Thoracic aorta (tissue), 2 donors: ENCODE measurements at places on chromosomes 12 and 14. TPM values are rescaled to one million over a fixed set of nuclear protein-coding genes. Genes with fewer than 3 reads are reported as not detected.

- no peaks in the 10 kb centered on the region for H3K4me1 ChIP-seq
- no peak overlapping the region for H3K4me3 ChIP-seq
- H3K36me3 ChIP-seq, result no peaks in the 10 kb centered on the region
- H3K27me3 ChIP-seq, result no peaks in the 10 kb centered on the region
- peak; percentile 38 for DNase-seq
Measured at GRCh38 chr12:113040722-113041171, 15.8 kb upstream of the DTX1 start.

The PRH2 gene
- total RNA-seq, result not detected

The RASAL1 gene
- 2.0 TPM for total RNA-seq

The SDR9C7 gene
- not detected for total RNA-seq

DNA sequence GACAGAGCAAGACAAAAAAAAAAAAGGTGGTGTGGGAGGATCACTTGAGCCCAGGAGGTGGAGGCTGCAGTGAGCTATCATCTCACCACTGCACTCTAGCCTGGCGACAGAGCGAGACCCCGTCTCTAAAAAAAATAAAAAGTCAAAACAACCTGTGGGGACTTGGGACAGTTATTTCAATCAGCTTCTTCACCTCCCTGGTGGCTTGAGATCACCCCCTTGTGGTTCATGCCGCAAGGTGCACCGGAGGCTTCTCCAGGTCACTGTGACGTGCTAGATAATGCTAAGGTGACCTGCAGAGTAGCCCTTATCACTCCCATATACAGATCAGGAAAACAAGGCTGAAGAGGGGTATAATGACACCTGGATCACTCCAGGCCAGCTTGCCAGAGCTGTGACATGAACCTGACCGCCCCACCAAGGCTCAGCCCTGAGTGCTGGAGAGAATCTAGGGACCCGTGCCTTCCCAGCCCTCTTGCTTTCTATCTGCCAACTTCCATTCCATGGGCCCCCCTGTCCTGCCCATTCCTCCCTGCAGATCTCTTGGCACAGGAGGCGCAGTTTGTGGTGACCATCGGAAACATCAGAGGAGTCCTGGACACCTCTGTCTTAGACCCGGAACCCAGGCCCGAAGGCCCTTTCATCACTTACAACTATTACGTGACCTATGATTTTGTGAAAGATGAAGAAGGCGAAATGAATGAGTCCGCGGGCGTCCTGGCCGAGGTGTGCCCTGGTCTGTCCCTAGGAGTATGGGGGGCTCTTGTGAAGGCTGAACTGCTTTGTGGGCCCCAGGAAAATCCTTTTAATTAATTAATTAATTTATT lies 8.1 kb downstream of the LRRC43 start:
- H3K4me1 ChIP-seq, result no peaks in the 10 kb centered on the region
- H3K36me3 ChIP-seq, result no peaks in the 10 kb centered on the region
- no peak overlapping the region for H3K4me3 ChIP-seq
- H3K27me3 ChIP-seq, result no peaks in the 10 kb centered on the region
